ENCODE measurements at places on chromosomes 2 and 18. TPM values are rescaled to one million over a fixed set of nuclear protein-coding genes. Genes with fewer than 3 reads are reported as not detected.

The CNTNAP5 gene
- not detected for total RNA-seq

The TNFAIP6 gene
- total RNA-seq = 41.6 TPM

The TMEM247 gene
- total RNA-seq = not detected

The TANC1 gene
- 51.6 TPM for total RNA-seq

The PLCD4 gene
- 0.59 TPM for total RNA-seq

The UGT1A10 gene
- not detected for total RNA-seq

The TEKT4 gene
- total RNA-seq = not detected

All from smooth muscle cell of the umbilical artery (primary cell).